ENCODE measurements at places on chromosomes 13 and 19.

DNA sequence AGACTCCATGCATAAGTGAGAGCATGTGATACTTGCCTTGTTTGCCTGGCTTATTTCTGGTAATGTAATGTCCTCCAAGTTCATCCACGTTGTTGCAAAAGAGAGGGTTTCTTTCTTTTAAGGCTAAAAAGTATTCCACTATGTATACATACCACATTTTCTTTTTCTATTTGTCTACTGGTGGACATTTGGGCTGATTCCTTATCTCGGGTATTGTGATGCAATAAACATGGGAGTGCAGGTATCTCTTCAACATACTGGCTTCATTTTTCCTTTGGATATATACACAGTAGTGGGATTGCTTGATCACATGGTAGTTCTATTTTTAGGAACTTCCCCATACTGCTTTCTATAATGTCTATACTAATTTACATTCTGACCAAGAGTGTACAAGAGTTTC is 49.6 kb upstream of the EBPL start:
- DNase-seq = no peak

DNA sequence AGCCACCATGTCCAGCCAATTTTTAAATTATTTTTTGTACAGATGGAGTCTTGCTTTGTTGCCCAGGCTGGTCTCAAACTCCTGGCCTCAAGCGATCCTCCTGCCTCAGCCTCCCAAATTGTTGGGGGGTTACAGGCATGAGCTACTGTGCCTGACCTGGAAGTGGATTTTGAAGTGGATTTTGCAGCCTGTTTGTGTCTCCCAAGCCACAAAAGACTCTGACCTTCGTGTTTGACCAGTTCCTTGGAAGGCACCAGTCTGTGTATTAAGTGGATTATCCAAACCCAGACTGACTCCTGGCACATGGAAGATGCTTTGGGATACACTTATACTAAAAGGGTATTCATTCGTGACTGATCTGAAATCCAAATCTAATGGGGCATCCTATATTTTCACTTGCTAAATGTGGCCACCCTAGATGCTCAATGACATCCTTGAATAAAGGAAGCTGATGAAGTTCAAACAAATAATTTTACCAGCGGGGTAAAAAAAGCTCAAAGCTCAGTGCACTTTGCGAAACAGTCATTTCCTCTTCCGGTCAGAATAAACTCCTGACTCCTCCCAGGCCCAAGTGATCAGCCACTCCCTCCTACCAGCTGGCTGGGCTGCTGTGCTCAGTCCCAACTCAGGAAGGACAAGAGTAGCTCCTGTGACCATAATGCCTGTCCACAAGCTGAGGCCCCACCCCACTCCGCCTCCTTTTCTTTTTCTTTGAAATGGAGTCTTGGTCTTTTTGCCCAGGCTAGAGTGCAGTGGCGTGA is 32.6 kb upstream of the GATAD2A start:
- no peak for DNase-seq

DNA sequence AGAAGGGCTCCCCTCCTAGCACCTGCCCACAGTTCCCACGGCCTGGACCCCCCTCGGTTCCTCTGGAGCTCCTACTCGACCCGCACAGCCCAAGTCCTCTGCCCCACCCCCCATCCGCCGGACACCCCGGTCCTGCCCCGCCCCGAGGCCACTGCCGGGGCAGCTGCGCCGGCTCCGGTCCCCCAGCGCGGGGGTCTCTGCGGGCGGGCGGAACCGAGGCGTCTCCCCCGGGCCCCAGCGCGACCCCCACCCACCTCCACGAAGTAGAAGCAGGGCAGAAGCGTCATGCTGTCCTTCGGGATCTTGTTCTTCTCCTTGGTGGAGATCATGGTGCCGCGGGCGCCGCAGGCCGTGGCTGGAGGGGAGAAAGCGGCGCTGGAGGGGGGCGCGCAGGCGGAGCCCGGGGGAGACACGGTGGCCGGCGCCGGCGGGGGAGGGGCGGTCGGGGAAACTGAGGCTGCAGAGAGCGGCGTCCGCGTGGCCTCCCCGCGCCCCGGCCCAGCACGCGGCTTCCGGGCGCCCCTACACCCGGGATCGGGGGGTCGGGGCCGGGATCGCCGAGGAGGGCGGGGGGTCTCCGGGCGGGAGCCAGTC is 427 bp downstream of the PLPPR3 start:
- DNase-seq = no peak

- no peak for DNase-seq
Observed at GRCh38 chr13:98585398-98585754, 8.5 kb upstream of the STK24 start.

DNA sequence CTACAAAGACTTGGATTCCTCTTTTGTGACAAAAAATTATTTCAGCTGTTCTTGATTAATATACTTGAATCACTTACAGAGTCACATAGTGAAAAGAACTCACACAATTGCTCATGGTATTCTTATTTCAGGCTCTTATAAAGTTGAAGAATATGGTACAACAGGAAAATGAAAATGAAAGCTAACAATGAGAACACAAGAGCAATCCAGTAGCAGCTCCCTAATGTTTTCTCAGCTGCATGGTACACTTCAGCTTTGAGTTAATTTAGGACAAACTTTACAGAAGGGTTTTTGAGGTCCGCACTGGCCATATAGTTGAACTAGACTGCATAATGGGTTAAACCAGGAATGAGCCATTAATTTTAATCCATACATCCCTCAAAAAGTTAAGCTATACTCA is 1261.8 kb downstream of the SLITRK5 start:
- DNase-seq = no peak

- no peak for DNase-seq
Observed at GRCh38 chr19:5515737-5516136, 52.0 kb downstream of the TINCR start.

- no peak for DNase-seq
Observed at GRCh38 chr19:32771596-32771995, 52.0 kb downstream of the TDRD12 start.
